MM.1S (cell line): ENCODE measurements at places on chromosomes 13 and 19.
A peak's percentile ranks its signal among the peaks of the same experiment; 100 is the strongest.

DNA sequence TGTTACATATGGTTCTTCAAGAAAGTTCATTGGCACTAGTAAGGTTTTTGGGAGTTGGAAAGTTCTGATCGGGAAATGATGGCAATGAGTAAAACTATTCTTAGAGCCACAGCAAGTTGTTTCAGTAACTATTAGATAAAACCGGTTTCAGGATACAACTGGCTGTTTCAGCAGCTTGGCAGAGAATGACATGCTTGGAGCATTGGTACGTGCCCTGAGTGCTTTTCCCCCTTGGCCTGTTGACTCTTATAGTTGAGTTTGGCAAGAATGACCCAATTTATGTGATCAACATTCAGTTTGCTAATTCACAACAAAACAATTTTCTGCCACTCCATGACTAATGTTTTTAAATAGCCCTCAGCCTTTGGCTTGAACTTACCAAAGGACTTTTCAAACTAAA, 10.8 kb upstream of the ZNF491 start:
- DNase-seq, result no peak

DNA sequence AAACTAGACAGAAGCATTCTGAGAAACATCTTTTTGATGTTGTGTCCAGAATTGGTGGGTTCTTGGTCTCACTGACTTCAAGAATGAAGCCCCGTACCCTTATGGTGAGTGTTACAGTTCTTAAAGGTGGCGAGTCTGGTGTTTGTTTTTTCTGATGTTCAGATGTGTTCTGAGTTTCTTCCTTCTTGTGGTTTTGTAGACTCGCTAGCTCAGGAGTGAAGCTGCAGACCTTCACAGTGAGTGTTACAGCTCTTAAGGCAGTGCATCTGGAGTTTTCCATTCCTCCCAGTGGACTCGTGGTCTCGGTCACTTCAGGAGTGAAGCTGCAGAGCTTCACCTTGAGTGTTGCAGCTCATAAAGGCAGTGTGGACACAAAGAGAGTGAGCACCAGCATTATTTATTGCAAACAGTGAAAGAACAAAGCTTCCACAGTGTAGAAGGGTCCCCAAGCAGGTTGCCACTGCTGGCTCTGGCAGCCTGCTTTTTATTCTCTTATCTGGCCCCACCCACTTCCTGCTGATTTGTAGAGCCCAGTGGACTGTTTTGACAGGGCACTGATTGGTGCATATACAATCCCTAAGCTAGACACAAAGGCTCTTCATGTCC, 1820.8 kb downstream of the UQCRFS1 start:
- no peak for DNase-seq

DNA sequence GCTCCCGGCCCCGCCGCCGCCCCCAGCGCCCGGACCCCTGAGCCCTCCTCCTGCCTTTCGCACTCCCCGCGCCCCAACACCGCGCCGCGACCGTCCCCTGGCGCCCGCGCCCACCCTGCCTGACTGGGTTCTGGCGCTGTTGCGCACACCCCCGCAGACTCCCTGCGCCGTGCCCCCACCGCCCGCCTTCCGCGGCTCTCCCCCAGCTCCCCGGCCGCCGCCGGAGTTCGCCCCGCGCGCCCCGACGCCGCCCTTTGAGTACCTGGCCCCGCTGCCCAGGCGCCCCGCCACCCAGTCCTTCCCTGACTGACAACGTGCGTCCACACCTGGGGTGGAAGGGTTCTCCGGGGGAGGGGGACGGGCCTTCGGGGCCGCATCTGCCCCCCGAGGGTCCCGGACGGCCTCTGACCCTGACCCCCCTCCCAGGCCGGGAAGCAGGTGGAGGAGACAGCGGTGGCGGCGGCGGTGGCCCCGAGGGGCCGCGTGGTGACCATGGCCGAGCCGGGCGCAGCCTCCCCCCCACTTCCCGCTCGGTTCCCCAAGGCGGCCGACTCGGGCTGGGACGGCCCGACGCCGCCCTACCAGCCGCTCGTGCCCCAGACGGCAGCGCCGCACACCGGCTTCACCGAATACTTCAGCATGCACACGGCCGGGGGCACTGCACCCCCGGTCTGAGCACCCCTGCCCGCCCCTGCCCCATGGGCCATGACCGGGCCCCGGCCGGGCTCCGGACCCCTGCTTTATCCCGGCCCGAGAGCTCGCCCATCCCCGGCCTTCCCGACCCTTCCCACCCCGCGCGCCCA, 1.4 kb upstream of the MEGF8 start:
- DNase-seq, result no peak

DNA sequence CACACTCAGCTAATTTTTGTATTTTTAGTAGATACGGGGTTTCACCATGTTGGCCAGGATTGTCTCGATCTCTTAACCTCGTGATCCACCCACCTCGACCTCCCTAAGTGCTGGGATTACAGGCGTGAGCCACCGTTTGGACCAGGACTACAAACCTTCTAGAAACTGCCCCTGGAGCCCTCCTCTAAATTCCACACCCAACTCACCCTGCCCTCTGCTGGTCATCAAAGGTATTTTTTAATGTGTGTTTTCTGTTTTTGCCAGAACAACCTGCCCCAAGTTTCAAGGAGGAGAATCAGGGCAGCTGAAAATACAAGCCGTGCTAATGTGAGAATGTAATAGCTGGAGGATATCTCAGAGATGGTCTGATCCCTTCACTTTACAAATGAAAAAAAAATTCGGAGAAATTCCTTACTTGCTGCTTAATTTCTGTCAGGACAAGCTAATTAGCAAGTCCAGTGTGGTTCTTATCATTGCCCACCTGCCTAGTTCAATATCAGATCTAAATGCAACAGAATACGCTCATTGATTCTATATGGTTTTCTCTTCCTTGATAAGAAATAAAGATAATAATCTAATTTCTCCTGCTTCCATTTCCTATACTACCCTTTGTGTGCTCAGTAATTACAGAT, 4.1 kb downstream of the ATP8A2 start:
- peak; percentile 28 for DNase-seq

GRCh38 chr13:44313674-44314073, 60.0 kb upstream of the SERP2 start:
- DNase-seq, result no peak

DNA sequence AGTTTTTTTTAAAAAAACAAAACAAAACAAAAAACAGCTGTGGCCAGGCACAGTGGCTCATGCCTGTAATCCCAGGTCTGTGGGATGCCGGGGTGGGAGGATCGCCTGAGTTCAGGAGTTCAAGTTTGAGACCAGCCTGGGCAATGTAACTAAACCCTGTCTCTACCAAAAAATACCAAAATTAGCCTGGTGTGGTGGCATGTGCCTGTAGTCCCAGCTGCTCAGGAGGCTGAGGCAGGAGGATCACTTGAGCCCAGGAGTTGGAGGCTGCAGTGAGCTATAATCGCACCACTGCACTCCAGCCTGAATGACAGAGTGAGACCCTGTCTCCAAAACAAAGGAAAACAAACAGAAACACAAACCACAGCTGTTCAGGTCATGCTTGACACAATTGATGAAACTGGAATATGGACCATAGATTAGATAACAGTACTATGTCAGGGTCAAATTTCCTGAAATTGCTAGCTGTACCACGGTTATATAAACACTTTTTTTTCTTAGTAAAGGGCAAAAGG, 6.9 kb upstream of the ANGPTL4 start:
- no peak for DNase-seq

GRCh38 chr13:24039621-24040475, 120.7 kb upstream of the SPATA13 start:
- DNase-seq, result no peak

GRCh38 chr13:27319404-27319803, 48.8 kb downstream of the RASL11A start:
- no peak for DNase-seq

- peak; percentile 24 for DNase-seq
Measured at GRCh38 chr13:44470638-44471562, 97.3 kb downstream of the SERP2 start.

DNA sequence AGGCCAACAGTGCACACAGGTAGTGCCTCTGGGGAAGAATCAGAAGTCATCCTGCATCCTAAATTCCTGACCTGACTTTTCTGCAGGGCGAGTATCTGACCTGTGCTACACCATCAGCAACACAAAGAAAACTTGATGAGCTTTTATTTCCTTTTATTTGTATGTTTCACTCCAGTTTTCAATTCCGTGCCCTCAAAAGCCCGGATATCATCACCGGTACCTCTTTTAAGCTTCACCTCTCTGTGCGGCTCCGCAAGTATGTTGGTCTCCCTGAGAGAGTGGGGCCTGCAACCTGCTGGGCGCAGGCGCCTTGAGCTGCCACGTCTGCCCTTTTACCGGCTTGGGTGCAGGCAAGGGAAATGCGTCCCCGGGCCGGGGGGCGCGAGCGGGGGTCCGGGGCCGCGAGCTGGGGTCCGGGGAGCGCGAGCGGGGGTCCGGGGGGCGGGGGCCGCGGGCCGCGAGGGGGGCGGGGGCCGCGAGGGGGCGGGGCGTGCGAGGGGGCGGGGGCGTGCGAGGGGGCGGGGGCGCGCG, 4.3 kb upstream of the DUXA start:
- no peak for DNase-seq
